Articular chondrocyte of knee joint (primary cell): ENCODE measurements at places on chromosomes 13 and 19. TPM values are rescaled to one million over a fixed set of nuclear protein-coding genes. Genes with fewer than 3 reads are reported as not detected.

Gene NPHS1
- total RNA-seq = not detected in 2 replicates

Gene WDR88
- total RNA-seq = not detected in 2 replicates

Gene DPY19L3
- 26.7 and 39.1 TPM in 2 replicates for total RNA-seq

Gene TJP3
- not detected in 2 replicates for total RNA-seq

Gene CYP2F1
- not detected in 2 replicates for total RNA-seq

Gene SIGLEC12
- not detected in 2 replicates for total RNA-seq

Gene SRRM5
- not detected in 2 replicates for total RNA-seq

Gene LGALS14
- not detected in 2 replicates for total RNA-seq

Gene ZNF433
- 5.9 and 6.8 TPM in 2 replicates for total RNA-seq

Gene NPAS1
- 0.78 and 0.97 TPM in 2 replicates for total RNA-seq

Gene DCAF15
- total RNA-seq = 7.7 and 8.6 TPM in 2 replicates

Gene TEX29
- not detected in 2 replicates for total RNA-seq

Gene LRCH1
- 8.1 and 8.4 TPM in 2 replicates for total RNA-seq

Gene C19orf18
- total RNA-seq = 0.65 TPM in 1 of 2 replicates, not detected in the other

Gene TMEM38A
- 1.7 and 2.2 TPM in 2 replicates for total RNA-seq
